ENCODE measurements at places on chromosomes 5 and 9.

DNA sequence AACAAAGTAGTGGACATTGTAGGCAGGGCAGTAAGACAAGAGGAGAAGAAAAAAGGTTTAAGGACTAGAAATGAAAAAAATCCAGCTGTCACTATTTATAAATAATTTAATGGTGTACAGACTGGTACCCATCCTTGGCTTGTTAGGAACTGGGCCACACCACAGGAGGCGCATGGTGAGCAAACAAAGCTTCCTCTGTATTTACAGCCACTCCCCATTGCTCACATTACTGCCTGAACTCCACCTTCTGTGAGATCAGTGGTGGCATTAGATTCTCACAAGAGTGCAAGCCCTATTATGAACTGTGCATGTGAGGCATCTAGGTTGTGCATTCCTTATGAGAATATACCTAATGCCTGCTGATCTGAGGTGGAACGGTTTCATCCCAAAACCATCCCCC, 62.6 kb upstream of the DMAC1 start:
- no peak for ATAC-seq

DNA sequence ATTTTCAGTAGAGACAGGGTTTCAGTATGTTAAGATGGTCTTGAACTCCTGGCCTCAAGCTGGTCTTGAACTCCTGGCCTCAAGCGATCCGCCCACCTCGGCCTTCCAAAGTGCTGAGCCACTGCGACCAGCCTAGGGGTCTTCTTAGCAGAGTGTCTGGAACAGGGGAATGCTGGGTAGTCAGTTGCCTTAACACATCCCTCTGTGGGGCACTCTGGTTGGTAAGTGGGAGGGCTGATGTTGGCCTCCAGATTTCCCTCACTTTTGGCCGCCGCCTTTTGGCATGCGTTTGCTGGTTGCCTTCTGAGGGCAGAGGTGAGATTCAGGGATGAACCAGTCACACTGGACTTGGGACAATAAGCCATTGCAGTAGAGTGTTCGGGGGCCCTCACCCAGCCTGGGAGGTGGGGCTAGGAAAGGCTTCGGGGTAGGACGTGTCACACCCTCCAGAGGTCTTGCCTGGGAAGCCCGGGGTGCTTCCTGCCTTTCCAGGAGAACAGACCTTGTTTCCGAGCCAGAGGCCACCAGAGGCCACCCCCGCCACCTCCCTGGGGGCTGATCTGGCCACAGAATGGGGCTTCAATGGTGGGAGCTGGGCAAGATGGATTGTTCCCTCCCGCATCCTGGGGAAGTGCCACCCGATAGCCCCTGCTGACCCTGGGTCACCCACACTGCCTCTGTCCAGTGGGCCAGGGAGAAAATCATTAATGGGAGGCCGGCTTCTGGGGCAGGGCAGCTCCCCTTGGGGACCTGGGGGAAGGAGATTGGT, 13.3 kb downstream of the FGF18 start:
- ATAC-seq: no peak

DNA sequence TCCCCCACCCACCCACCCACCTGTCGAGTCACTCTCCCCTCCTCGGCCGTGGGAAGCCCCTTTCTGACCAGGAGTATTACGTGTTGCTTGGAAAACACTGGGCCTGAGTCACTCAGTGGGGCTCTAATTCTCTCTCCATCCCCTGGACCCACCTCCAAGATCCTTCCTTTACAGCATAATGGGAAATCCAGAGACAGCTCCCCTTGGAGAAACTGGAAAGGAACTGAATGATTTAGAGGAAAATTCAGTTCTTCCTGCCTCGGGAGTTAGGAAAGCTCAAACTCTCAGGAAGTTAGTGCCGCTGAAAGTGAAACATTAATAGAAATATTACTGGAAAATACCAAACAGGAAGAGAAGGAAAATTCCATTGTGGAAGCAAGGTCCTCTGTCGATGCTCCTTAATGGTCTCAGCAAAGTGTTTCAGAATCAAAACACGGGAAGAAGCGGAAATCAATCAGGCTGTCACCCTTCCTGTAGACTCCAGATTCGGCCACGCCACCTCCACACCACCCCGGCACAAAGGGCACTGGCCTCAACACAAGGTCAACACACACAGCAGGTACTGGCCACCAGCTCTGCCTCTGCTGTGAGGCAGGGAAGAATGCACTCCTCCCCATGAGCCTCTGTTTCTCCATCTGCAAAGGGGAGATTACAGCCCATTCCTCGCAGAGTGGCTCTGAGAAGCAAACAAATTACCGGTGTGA, 9.6 kb downstream of the SHB start:
- ATAC-seq: no peak

- ATAC-seq: no peak
Measured at GRCh38 chr5:68757006-68757405, 336.8 kb upstream of the SLC30A5 start.

DNA sequence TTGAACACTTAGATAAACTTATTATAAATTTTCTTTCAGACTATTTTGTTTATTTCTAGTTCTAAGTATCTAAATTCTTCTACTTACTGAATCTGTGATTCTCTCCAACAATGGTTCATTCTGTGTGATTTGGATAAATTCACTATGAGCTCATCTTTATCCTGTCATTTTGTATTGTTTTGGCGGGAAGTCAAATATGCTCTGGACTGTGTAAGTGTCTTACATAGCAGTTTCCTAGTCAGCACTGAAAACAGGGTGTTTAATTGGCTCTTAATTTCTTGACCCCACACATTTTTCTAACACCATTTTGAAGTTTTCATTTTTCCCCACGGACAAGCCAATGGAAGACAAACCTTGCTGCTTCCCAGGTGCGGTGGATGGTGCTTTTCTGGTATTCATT, 207.0 kb upstream of the ACO1 start:
- no peak for ATAC-seq

DNA sequence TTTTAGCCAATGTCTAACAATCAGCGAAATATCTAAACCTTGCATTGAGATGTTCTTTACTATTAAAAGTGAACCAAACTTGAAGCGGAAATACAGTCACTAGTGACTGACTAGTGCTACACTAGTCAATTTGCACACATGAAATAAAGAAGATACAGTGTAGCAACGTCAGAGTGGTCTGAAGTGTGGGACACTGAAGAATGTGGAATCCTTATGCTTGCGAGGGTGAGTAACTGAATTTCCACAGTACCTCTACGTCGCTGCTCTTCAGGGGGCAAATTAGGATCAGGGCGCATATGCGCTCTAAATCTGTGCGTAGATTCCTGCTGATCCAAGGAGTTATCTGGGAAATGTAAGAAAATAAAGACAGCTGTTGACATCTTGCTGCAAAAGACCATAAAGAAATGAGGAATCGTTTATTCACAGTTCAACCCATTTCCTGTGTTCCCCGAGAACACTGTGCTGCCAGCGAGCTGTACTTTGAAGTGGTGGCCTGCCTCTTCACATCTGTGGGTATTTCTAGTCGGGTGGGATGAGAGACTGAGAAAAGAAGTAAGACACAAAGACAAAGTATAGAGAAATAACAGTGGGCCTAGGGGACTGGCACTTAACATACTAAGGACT, 39.8 kb upstream of the FLT4 start:
- ATAC-seq: no peak

GRCh38 chr5:169195601-169196000, 105.3 kb downstream of the SLIT3 start:
- no peak for ATAC-seq

GRCh38 chr9:38686933-38687332, 33.0 kb downstream of the FAM240B start:
- ATAC-seq: no peak

DNA sequence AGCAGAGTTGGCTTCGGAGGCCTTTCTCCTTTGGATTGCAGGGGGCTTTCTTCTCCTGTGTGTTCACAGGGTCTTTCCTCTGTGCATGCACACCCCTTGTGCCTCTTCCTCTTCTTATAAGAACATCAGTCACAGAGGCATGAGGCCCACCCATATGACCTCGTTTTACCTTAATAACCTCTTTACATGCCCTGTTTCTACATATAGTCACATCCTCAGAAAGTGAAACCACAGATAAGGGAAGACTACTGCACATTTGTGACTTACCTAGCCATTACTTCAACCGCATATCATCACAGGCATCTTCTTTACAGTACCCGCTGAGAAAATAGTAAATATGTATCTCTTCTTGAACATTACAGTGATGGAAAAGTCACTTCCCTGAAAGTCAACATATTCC, 204.9 kb upstream of the TARS1 start:
- no peak for ATAC-seq

DNA sequence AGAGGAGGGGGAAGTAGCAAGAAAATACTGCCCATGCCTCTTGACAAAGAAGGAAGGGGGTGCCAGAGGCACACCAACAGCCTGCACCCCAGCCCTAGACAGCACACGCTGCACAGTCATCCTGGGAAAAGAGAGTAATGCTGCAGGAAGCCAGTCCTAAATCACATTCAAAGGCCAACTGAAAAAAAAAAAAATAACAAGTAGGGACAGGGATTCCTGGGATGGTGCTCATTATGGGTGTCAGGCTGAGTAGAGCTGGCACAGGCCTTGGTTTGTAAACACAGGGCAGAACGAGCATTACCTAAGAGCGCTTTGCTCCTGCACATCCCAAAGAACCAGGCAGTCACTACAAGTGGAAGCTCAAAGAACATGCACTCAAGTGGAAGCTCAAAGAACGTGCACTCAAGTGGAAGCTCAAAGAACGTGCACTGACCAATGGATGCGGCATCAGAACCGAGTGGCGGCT, 7.8 kb downstream of the RAPGEF1 start:
- ATAC-seq: peak; percentile 67

DNA sequence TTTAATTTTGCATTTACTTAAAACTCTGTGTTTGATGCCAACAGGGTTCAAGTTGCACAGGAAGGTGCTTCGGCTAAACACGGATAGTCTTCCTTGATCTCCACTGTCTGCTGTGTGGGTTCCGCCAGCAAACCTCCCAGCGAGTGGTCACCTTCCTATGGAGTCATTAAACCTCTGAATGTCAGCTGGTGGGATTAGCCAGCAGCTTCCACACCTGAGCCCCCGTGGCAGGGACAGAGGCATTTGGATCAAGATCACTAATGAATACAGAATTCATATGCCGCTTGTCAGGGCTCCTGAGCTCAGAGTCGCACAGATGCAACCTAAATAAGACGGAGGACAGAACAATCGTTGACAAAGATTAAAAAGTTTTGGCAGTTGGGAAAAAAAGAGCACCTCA, 39.5 kb downstream of the PSMB7 start:
- no peak for ATAC-seq

- no peak for ATAC-seq
Measured at GRCh38 chr5:132947671-132948070, 15.8 kb downstream of the AFF4 start.

GRCh38 chr5:156237361-156237760, 89.6 kb upstream of the SGCD start:
- no peak for ATAC-seq

- no peak for ATAC-seq
Measured at GRCh38 chr5:72691751-72692150, 124.7 kb upstream of the TNPO1 start.

DNA sequence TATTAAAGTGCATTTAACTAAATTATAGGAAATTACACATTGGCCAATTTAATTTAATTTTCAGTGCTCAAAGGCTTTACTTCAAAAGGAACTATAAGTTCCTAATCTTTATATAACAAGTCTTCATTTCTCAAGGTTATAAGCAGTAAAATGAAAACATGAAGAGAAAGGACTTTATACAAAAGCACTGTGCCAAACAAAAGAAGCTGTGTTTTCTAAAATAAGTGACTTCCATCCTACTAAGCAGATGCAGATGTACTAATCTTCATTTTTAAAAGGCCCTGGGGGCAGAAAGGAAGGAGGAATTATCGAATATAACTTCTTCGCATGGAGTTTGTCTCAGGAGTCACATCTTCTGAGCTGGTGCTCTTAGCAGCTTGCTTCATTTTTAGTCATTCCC, 81.4 kb downstream of the SHC3 start:
- ATAC-seq: no peak

DNA sequence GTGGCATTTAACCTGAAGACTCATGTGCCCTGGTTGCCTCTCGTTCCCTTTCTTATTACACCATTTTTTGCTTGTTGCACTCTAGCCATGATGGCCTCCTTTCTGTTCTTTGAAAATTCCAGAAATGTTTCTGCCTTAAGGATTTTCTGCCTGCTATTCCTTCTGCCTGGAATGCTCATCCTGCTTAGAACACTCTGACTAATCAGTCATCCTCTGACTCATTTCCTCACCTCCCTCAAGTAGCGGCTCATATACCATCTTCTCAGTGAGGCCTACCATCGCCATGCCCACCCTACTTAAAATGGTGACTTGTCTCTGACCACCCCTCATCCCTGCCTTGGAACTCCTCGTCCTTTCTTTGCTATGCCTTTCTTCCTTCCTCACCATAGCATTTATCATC, 68.8 kb downstream of the KIF4B start:
- ATAC-seq: no peak

DNA sequence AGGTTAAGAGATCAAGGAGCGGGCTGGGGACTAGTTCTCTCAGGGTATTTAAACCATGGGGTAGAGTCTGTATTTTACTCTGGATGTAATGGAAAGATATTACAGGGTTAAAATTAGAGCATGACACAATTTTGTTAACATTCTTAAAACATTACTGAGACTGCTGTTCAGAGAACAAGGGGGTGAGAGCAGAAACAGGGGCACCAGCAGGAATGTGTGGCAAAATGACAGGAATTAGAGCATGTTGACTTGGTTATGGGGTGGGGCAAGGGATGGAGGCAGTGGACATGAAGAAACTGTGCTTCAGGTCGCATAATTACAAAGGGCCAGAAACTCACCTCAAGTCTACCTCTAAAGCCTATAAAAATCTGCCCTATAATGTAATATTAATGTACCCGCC, 75.0 kb downstream of the TMEM232 start:
- no peak for ATAC-seq

- ATAC-seq: peak; percentile 74
Measured at GRCh38 chr5:79020861-79021561, 35.9 kb upstream of the ARSB start.

- ATAC-seq: no peak
Measured at GRCh38 chr5:102664616-102665335, 90.3 kb upstream of the PAM start.

DNA sequence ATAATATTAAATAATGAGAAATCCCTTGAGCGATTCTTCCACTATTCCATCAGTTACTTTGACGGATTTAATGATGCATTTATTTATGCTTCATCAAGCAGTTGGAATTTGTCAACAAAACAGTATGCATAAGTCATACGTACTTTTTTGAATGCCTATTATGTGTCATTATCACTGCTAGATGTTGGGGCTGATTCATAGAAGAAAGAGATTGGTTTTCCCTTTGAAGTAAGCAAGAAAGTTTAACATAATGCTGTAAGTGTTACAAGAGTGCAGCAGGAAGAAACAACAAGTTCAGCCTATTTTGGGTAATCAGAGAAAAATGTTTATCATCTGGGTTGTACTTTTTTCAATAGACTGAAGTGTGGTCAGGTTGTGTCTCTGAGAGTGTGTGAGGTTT, 121.2 kb upstream of the RANBP3L start:
- peak; percentile 70 for ATAC-seq

GRCh38 chr5:64944868-64945267, 176.1 kb downstream of the CWC27 start:
- no peak for ATAC-seq

All from esophagus mucosa (tissue), 1 donor.